ENCODE measurements at places on chromosomes 1 and 21.

- peak; percentile 62 for DNase-seq
These were observed 266.9 kb downstream of the ASTN1 start for GRCh38 chr1:176897350-176898236.

DNA sequence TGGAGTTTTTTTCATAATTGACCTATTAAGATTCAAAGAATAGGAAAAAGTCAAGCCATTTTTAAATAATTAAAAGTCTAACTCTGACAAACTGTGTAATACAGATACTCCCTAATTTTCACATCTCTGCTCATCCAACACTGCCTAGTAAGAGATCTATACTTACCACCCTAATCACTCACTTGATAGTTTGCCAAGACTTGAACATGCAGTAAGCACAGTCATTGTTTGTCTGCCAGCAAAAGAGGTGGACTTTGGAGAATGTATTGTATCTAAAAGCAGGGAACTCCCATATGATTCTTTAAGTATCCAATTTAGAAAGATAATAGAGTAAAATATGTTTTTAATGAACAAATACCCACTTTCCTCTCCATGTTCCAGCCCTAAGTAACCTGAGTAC, 15.5 kb downstream of the TMEM59 start:
- no peak for DNase-seq

- DNase-seq = peak; percentile 96
These were observed 13.4 kb downstream of the PLEKHO1 start for GRCh38 chr1:150162862-150163706.

GRCh38 chr1:183403498-183403897, 14.7 kb downstream of the NMNAT2 start:
- DNase-seq = no peak

DNA sequence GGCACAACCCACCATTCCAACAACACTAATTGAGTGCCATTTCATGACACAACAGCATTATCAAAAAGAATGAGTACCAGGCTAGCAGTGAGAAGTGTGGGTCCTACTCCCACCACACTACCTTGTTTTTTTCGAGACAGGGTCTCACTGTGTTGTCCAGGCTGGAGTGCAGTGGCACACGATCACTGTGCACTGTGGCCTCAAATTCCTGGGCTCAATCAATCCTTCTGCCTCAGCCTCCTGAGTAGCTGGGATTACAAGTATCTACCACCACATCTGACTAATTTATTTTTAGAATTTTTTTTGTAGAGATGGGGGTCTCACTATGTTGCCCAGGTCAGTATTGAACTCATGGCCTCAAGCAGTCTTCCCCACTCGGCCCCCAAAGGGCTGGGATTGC, 30.7 kb downstream of the CD247 start:
- DNase-seq = no peak

GRCh38 chr1:20280906-20281305, 9.8 kb upstream of the VWA5B1 start:
- peak; percentile 19 for DNase-seq

DNA sequence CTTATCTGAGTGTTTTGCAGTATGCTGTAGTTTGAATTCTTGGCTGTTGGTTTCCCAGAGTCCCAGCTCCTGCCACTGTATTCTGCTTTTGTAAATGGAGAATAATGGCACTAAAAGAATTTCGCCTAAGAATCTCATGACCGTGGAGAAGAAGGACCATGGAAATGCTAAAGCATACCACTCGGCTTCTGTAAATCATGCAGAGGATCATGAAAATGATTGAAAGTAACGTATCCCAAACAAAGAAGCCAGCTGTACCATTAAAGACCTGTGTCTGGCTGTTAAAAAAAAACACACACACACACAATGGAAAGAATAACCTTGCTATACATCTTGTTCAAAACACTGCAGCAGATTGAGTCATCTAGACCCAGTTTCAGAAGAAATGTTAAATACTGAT, 287.9 kb downstream of the ZNF326 start:
- DNase-seq = no peak

DNA sequence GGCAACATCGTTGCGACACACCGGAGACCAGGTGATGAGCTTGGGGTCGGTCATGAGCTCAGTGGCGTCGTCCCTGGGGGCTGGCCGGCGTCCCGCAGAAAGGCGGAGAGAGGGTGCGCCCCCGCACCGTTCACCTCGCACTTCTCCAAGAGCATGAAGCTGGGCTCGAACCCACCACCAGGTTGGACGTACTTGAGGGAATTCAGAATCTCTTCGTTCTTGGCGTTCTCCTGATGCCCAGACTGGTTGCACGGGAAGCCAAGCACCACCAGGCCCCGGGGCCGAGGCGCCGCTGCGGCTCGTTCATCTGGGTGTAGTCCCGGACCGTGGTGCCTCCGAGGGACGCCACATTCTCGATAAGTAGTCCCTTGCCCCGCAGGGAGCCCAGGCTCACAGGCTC, 176.6 kb upstream of the ADAMTS5 start:
- DNase-seq = no peak

DNA sequence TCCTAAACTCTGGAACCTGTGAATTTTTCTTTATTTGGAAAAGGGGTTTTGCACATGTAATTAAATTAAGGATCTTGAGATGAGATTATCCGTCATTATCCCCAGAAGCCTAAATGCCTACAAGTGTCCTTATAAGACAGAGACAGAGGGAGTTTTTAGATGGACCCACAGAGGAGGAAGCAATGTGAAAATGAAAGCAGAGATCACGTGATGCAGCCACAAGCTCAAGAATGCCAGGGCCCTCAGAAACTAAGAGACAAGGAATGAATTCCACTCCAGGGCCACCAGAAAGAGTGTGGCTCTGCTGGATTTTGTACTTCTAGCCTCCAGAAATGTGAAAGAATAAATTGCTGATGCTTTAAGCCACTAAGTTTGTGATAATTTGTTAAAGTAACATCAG, 183.6 kb upstream of the UBE2U start:
- DNase-seq = no peak

- DNase-seq = no peak
These were observed 362.3 kb upstream of the VAMP3 start for GRCh38 chr1:7408771-7409150.

DNA sequence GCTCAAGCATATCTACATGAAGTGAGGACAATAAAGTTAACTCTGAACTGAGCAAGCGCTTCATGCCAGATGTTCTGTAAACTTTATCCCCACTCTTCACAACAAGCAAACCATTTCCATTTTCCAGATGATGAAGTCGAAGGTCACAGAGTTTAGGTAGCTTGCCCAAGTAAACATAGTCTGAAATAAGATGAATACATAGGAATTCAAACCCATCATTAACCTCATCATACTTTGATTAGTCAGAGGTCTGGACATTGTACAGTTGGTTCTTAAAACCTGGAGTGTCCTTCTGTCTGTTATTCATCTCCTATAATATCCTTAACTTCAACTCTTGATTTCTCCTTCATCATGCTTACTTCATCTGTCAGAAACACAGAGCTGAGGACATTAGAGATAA, 180.3 kb upstream of the C8B start:
- no peak for DNase-seq

GRCh38 chr1:156709757-156710489, 4.5 kb upstream of the CRABP2 start:
- DNase-seq = peak; percentile 47

- no peak for DNase-seq
These were observed 24.5 kb upstream of the NTNG1 start for GRCh38 chr1:107116306-107116790.

DNA sequence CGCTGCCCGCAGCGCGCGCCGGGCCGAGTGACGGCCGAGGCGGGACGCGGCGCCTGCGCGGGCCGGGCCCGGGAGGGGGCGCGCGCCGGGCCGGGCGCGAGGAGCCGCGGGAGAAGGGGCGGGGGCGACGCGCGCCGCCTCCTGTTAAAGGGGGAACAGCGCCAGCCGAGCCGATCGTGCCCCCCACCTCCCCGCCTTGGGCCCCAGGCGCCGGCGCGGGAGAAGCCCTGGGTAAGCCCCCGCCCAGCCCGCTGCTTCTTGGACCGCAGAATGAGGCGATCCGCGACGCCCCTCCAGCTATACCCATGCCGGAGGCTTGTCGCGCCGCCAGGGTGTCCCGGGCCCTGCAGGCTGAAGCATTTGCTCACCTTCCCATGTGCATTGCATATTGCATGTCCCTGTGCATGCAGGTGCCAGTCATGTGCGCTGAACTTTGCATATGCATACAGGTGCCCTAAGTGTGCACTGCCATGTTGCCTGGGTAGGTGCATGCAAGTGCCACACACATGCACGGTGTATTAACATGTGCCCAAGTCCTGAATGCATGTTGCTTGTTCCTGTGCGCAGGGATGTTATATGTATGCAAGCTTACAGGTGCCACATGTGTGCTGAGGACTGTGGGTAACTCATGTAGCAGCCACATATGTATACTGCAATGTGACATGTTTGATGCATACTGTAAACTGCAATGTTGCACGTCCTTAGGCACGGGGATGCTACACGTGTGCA, at the start of gene ADGRB2:
ADGRB2 (minus strand) TSS at position 29 of the 729 bp plus-strand sequence. CDS start 7,119 bp downstream, outside the sequence.
- peak; percentile 62 for DNase-seq

GRCh38 chr1:31943546-31944184, 5.5 kb upstream of the PTP4A2 start:
- DNase-seq = no peak

GRCh38 chr21:36773117-36773516, 74.2 kb downstream of the SIM2 start:
- DNase-seq = peak; percentile 48

Measured in DMS79 treated with DMSO at 0.1 percent for 48 hours (cell line).